ENCODE measurements at places on chromosomes 12 and 14.

GRCh38 chr12:116955382-116956021 lies 44.8 kb downstream of the FBXW8 start:
- no peak for DNase-seq

- DNase-seq: no peak
Measured at GRCh38 chr12:106106061-106106566, 32.6 kb downstream of the NUAK1 start.

DNA sequence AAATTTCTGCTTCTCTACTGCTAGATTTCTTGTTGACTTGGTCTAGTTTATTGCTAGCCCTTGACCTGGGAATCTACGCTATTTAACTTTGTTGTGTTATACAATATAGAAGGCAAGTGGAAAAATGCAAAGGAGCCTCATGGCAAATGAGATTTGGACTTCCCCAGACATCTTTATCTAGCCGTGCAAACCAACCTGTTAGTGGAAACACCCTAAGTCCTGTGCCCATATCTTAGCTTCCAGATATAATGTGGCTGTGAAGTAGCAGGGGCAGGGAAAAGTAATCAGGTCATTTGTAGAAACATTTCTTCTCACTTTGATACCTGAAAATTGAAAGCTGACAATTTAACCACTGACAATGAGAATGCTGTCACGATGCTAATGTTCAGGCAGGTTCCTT lies 90.7 kb upstream of the ATP2B1 start:
- no peak for DNase-seq

- no peak for DNase-seq
Measured at GRCh38 chr14:106309423-106309822, 783.0 kb downstream of the TMEM121 start.

DNA sequence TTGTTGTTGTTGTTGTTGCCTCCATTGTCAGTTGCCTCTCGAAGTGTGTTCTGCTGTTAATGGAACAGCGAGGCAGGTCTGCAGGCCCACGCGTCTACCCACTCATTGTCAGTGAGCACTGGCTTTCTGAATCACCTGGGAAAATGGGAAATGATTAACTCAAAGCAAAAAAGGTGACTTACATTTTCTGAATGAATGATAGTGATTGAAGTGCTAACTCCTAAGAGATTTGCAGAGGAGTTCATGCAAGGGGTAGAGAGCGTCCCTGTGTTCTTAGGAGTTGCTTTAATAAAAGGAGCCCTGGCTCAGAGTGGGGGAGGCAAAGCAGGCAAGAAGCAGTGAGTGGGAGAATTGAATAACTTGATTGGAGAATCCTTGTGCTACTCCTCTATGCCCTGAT lies 177.6 kb downstream of the CAND1 start:
- no peak for DNase-seq

DNA sequence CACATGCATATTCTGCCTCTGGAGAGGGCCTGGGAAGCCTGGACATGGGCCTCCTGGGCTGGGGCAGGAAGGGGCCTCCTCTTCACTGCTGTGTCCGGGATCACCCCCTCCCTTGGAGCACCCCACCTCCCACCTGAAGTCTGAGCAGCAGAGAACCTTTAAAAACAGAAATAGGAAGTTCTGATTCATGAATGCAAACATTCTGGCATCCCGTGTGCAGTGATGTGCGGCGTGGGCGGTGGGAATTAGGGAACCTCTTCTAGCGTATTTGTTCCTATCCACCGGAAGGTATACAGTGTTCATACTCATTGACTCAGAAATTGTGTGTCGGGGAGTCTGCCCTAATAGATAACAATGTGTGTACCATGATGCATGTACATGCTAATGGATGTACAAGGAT lies 46.2 kb downstream of the C14orf132 start:
- DNase-seq: no peak

GRCh38 chr12:96045566-96045965 lies 10.2 kb upstream of the LTA4H start:
- no peak for DNase-seq

GRCh38 chr12:1481326-1481725 lies 113.1 kb downstream of the FBXL14 start:
- DNase-seq: no peak

DNA sequence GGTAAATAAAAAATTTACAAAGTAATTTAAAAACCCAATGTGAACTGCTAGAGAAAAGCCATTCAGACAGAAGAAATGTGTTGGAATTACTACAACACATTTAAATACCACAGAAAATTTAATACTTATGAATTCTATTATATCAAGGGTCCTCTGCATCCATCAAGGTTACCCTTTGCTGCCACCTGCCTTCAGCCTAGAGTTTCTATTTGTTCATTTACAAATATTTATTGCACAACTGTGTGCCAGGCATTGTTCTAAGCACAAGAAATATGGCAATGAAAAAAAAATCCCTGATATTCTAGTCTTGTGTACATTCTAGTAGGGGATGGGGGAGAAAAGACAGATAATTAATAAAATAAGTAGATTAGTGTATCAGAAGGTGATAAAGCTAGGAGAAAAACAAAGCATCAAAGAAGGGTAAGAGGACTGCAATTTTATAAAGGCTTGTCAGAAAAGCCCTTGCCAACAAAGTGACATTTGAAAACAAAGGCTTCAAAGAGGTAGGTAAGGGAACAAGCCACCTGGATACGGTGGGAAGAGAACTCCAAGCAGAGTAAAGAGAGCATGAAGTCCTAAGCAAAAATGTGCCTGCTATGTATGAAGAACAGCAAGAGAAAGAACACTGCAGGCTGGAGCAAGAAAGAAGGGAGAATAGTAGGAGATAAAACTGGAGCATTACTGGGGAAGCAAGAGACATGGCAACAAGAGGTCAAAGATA lies 59.1 kb upstream of the SLC6A13 start:
- no peak for DNase-seq

GRCh38 chr12:112117685-112118084 lies 7.7 kb upstream of the TRAFD1 start:
- no peak for DNase-seq

DNA sequence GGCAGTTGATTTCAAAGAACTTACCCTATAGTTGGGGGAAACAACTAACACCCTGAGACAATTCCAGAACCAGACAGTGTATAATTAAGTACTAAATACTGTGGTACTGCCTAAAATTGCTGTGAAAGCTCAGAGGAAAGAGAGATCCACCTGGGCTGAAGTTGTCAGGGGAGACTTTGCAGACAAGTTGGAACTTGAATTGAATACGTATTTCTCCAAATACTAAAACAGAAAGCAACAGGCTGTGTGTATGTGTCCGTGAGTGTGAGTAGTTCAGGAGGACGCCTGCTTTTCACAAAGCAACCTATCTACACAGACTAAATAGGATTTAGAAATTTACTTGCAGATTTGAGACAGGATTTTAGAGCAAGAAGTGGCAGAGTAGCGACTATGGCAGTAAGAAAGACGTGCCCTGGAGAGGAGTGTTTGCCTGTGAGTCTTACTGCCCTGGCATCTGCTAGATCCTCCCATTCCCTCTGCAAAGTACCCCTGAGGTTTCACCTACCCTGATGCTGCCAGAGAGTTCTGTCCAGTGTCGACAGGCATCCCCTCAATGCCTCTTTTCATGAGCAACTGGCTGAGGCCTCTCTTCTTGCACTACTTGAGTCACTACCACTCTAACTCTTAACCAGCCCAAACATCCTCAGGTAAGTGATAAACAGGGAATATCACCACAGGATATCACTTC lies 37.4 kb upstream of the BMP4 start:
- DNase-seq: no peak

DNA sequence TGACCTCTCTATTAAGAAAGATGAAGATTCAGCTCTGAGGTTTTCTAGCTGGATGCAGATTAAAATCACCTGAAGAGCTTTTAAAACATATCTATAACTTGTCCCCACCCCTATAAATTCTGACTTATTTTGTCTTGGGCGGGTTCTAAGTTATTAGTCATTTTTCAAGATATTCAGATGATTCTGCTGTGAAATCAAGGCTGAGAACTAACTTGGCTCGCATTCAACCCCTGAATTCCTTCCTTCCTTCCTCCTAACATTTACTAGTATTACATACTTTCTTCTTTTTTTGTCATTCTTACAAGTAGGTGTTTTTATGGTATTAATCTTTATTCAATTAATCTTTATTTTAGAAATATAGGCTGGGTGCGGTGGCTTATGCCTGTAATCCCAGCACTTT lies 55.4 kb downstream of the SSPN start:
- no peak for DNase-seq

DNA sequence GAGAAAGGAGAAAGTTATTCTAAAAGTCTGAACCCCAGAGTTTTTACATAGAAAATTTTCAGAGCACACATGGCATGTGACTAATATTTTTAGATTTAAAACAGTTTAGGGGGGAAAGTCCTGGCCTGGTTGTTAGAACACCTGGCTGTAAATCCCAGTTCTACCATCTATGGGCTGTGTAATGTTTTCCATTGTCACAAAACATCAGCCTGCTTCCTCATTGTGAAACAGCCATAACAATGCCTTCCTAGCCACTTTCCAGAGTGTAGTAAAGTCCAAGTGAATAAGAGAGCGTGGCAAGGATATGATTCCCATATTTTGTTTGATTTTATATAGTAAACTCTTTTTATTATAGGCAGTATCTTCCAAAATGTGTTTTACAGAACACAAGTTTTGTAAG lies 310.0 kb upstream of the DCN start:
- no peak for DNase-seq

DNA sequence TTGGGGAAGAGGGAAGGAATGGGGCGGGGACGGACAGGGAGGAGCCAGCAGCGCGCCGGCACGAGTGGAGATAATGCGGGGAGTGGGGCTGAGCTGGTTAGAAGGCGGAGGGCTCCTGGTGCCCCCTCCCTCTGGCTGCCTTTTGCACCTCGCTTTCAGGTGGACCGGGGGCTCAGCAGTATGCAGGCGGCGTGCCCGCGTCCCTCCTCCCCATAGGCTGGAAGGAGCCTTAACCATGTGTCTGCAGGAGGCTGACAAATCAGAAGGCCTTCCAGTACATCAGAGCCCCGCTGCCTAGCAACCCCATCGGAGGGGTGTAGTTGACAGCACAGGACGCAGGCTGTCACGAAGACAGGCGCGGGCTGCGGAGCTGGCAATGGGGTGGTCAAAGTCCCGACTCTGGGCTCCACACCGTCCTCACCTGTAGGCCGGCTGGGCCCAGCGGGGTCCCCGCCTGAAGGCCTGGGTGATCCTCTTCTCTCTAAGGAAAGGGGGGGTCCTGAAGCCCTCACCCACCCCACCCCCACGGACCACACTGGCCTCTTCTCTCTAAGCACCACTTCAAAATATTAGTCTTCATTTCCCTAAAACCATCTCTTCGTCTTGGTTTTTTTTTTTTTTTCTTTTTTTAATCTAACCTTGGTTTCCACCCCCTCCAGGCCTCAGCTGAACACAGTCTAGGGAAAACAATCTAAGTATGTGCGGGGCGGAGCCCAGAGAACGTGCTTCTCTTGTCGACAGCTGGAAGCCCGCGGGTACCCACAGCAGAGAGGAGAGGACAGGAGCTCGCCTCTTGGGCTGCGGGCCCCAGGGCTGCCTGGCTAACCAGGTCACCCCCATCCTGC lies 44.5 kb downstream of the KDM2B start:
- peak; percentile 93 for DNase-seq

DNA sequence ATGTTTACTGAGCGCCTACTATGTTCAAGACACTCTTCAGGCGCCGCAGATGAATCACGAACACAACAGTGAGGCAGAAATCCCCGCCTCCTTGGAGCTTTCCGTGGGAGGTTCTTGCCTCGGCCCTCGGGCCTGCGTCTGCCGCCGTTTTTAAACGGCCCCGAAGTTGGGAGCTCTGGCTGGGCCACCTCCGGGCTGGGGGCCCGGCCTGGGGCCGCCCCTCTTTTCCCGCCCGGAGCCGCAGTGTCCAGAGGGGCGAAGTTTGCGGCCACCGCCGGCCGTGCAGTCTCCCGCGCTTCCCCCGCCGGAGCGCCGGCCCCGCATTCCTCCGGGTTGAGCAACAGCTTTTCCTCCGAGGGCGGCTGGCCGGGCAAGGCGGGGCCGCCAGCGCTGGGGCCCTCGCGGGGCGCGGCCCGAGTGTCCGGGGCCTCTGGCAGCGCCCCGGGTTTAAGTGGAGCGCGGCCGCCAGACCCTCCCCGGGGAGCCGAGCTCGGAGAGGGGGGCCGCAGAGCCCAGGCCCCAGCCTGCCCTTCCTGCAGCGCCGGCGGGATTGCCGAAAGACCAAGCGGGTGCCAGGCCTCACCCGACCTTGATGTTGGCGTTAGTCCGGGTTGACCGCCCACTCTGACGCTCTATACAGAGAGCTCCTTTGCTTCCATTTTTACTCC lies 18.7 kb upstream of the CTDSP2 start:
- DNase-seq: peak; percentile 86

- DNase-seq: no peak
Measured at GRCh38 chr12:116578051-116578450, 18.9 kb downstream of the MAP1LC3B2 start.

- DNase-seq: no peak
Measured at GRCh38 chr12:77167801-77168200, 102.4 kb upstream of the E2F7 start.

DNA sequence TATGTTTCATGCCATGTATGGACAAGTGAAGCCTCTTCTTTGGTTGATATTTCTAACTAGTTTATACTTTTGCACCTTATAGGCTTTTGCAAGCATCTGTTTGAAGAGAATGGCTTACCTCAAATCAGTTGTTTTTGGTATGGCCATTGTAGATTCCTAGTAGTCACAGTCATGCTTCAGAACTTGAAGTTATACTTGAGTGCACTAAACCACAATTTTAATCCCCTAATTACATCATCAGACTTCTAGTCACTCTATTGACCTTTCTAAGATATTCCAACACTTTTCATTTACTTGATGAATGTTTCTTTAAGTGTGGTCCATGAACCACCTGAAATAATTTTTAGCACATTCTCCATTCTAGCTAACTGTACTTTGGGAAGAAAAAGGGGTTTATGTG lies 18.6 kb upstream of the KLRB1 start:
- DNase-seq: no peak

DNA sequence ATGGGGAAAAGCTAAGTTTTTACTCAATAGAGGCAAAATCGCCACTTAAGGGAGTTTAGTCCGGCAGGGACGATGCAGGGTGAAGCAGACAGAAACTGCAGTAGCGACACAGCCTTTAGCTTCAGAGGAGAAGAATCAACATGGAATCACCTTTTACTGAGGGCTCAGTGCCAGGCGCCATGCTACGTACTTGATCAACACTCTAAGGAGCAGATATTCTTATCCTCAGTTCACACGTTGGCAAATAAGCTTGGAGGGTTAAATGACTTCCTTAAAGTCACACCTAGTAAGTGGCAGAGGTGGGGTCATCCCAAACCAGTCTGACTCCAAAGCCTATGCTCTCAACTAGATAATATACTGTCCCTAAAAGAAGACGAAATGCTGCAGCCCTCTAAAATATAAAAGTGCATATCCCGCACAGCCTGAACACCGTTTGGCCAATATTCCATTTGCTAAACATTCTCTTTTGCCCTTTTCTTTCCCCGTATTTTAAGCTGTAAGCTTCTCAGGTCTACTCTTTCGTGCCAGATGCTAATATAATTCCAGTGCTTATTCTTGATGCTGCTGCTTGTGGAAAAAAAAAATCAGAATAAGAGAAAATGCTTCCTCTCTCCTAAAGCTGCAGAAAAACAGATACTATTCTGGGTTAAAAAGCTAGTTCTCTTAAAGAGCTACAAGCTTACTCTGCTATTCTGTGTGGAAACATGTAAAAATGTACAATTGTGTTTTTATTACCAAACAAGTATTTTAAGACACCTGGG lies 10.9 kb downstream of the CCDC92 start:
- no peak for DNase-seq

All from left hindlimb (tissue), 1 donor.